ENCODE measurements at places on chromosomes 3 and 15.

GRCh38 chr15:32134842-32135241 lies 104.5 kb downstream of the CHRNA7 start:
- no peak for DNase-seq

GRCh38 chr3:127097072-127097405 lies 95.9 kb upstream of the PRR23E start:
- no peak for DNase-seq

- no peak for DNase-seq
Observed at GRCh38 chr3:158381262-158381868, 189.6 kb upstream of the MLF1 start.

- no peak for DNase-seq
Observed at GRCh38 chr3:150330872-150331271, 77.2 kb upstream of the TSC22D2 start.

DNA sequence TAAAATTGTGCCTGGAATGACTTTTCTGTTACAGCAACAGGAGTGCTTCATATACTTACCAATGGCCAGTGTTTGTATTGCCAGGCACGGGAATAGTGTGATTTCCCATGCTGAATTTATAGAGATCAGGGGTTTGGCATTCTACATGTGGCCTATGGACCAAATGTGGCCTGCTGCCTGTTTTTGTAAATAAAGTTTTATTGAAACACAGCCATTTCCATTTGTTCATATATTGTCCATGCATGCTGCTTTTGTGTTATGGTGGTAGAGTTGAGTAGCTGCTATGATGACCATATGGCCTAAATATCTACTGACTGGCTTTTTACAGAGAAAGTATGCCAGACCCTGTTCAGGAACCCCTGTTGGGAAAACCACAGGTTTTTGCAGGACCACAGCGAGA lies 55.6 kb downstream of the SLCO3A1 start:
- no peak for DNase-seq

DNA sequence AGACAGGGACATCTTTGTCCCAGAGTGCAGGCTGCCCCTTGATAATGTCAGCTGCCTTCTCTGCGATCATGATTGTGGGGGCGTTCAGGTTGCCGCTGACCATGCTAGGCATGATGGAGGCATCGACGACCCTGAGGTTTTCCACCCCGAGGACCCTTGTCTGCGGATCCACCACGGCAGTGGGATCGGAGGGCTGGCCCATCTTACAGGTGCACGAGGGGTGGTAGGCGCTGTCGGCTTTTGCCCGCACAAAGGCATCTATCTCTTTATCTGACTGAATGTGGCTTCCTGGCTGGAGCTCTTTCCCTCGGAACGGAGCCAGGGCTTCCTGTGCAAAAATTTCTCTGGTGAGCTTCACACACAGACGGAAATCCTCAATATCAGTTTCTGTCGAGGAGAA lies 28.4 kb downstream of the CHDH start:
- DNase-seq, result no peak

DNA sequence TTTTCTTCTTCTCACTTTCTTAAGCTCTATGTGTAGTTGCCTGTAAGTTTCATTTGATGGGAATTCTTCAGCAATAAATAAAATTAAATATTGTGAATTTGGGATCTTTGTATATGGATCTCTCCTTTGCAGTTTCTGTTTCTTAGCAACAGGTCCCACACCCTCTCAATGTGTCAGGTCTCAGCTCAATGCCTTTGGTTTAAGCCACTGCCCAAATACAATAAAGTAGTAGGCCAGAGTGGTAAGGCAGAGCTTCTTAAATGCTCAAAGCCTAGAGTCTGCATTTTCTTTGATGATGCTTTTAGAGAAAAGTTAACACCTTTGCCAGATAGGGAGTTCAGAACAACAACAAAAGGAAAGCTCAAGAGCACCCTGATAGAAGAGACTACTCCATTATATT lies 343.7 kb downstream of the NSUN3 start:
- no peak for DNase-seq

GRCh38 chr3:188578576-188579363 lies 424.8 kb downstream of the LPP start:
- DNase-seq, result no peak

GRCh38 chr3:184727357-184728009 lies 15.6 kb upstream of the MAGEF1 start:
- peak; percentile 24 for DNase-seq

- DNase-seq, result no peak
Observed at GRCh38 chr3:9308298-9308990, 54.4 kb upstream of the THUMPD3 start.

DNA sequence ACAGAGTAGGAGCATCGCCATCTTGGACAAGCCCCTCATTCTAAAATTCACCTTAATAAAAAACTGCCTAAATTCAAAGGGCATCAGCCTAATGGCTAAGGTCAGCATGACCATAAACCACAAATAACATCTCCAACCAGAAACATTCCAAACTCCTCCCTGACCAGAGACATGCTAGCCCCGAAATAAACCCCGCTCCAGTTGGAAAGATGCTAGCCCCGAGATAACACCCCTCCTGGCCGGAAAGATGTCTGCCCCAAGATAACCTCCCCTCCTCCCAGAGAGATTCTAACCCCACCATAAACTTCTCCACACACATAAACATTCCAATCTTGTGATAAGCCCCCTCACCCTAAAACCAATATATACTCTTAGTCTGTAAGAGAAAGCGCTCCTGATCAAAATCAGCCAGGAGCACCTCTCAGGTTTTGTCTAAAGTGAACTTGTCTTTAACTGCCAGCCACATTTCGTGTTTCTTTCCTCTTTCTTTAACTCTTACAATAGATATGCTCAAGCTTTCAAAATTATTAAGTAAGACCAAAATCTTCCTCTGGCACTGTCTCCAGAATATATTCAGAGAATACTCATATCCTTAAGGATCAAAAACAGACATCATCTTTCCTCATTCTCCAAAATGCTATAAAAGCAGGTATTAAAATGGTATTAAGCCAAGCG lies 104.1 kb downstream of the GSK3B start:
- DNase-seq, result no peak

DNA sequence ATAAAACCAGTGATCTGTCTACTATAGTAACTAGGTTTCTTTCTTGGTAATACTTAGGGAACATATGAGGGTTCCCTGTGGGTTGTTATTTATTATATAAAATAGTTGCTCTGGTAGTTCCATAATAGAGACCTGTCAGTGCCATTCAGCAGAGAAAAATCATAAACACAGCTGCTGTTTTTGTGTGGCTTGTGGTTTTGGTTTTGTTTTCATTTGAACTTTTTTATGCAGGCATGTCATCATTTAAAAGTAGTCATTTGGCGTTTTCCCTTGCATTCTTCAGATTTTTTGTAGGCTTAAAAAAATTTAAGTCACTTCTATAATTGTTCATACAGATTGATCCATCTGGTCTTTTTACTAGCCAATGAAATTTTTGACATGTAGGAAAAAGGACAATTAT lies 47.9 kb downstream of the PIK3CA start:
- no peak for DNase-seq

Data from stimulated activated CD4-positive, alpha-beta T cell treated with anti-CD3 and anti-CD28 coated beads, Interleukin-1b, Interleukin-23, amount 100 ng/mL, for 4 hours (primary cell).